ENCODE measurements at places on chromosomes 1 and 21.
A peak's percentile ranks its signal among the peaks of the same experiment; 100 is the strongest.

DNA sequence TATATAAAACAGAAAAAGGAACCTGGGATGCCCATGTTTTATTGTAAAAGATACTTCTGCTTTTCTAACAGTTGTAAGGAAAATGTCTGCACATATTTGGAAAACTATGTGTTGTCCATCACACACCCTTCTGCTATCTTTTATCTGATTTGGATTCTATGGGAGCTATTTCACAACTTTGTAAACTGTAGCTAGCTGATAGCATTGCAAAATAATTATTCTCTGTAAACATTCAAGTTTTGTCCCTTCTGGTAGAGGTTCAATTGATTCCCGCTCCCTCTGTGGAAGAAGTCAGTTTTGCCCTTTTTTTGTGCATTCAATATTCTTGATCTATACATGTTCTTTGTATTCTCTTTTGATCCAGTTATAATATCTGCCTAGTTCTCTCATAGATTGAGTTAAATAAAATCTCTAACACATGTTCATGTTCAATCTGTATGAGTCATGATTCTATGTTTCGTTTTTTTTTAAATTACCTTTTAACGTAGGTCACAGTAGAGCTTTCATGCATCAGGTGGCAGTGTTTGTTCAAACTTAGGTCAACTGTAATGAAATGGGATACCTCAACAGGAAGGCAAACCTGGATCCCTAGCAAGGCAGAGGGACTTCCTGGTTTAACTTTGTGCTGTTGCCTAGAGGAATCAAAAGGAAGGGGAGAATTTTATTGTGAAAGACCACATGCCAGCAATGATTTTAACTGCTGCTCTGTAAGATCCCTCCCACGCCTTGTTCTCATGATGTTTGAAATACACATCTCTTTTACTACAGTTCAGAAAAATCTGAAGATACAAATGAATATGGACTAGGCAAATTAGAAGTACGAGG lies 26.0 kb upstream of the BCL9 start:
- DNase-seq = no peak

DNA sequence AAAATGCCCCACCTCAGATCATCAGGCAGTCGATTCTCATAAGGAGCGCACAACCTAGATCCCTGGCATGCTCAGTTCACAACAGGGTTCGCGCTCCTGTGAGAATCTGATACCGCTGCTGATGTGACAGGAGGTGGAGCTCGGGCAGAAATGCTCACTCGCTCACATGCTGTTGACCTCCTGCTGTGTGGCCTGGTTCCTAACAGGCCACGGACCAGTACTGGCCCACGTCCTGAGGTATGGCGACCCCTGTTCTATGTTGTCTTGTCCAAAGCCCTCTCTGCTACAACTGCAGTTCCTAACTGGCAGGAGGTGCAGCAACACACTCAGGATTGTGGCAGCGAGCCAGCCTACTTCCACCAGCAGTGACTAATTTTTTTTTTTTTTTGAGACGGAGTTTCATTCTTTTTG lies 70.6 kb downstream of the CLSTN1 start:
- DNase-seq = no peak

GRCh38 chr1:46749921-46750404 lies 31.0 kb upstream of the EFCAB14 start:
- no peak for DNase-seq

DNA sequence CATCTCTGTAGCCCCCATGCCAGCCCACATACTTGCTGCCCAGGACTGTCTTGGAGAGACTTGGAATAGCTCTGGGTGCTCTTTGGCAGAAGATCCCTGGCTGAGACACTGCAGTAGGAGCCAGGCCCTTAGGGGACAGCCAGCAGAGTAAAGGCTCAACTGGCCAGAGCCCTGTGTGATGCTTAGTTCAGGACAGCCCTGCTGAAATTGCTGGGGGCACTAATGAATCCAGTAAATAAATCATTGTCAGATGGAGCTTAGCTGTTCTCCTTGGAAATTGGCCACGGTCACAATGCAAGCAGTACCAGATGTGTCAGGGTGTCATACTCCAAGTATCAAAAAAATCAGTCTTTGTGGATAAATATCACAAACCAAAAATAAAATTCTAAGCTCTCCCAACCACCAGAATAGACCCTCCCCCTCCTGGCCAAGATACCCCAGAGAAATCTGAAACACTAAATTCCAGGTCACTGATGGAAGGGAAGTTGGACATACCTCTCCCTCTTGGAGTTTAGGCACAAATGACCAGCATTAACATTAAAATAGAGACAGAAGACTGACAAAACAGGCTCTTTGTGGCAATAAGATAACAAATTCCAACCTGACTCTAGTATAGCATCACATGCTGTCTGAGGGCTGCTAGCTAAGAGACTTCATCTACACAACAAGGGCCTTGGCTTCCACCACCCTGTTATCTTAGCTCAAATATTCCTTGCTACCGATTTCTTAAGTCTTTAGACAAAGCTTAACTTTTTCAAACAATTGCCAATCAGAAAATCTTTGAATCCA lies 83.2 kb upstream of the DNAH14 start:
- no peak for DNase-seq

- peak; percentile 62 for DNase-seq
Measured at GRCh38 chr1:36109041-36109679, 15.9 kb downstream of the COL8A2 start.

DNA sequence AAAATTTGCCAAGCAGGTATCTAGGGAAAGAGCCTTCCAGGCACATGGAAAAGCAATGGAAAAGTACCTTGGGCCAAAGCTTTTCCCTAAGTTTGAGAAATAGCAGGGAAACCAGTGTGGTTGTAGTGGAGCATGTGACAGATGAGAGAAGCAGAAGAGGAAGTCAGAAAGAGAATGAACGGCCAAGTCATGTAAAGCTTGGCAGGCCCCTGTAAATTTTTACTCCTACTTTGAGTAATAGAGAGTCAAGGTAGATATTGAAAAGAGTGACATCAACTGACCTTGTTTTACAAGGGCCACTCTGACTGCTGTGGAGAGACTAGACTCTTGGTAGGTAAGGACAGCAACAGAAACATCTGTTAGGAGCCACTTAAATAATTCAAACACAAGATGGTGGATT lies 180.9 kb upstream of the PRMT6 start:
- DNase-seq = no peak

DNA sequence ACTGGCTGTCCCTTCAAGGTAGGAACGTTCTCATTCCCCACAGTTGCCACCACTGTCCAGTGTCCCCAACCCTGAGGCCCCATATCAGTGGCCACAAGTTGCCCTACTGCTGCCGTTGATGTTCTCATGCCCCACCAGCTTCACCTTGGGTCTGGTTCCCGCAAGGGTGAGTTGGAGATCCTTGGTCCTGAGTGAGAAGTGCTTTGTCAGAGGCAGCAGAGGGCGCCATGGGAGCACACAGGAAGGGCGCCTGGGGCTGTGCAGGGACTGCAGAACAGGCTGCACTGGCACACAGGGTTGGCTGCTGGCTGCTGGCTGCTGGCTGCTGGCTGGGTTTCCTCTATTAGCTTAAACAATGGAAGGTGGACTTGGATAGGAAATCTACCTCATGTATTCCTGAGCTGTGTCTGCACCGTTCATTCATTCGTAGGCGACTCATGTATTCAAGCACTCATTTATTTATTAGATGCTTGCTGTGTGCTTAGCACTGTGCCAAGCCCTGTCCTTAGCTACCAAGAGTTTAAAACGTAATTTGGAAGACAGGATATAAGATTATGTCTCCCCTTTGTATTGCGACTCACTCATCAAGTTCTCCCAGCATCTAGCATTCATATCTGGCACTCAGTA lies 2.1 kb upstream of the S100A9 start:
- DNase-seq = peak; percentile 61

GRCh38 chr1:16677552-16678431 lies 11.0 kb upstream of the RNU1-3 start:
- peak; percentile 76 for DNase-seq

GRCh38 chr1:21313886-21314721 lies 23.8 kb upstream of the ECE1 start:
- DNase-seq = no peak

- DNase-seq = peak; percentile 40
Measured at GRCh38 chr1:223233410-223234169, 90.5 kb upstream of the TLR5 start.

GRCh38 chr1:243927381-243927780 lies 77.3 kb upstream of the AKT3 start:
- DNase-seq = no peak

DNA sequence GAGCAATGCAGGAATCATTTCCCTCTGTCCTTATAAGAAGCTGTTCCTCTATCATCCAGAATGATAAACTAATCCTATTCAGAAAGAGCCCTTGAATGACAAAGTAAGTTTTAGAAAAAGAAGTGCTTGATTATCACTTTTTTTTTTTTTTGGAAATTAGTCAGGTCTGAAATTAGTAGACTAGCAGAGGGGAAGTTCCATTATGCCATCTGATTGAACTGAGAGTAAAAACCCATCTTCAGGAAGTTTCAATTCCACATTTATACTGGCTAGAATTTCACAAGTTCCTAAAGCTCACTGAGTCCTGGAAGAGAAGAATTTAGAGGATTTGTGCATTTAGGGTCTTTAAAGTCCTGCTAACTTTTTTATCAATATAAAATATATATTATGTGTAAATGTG lies 128.8 kb upstream of the COA6 start:
- DNase-seq = no peak

- no peak for DNase-seq
Measured at GRCh38 chr1:84855691-84856630, 37.0 kb downstream of the LPAR3 start.

- no peak for DNase-seq
Measured at GRCh38 chr1:39657402-39657801, 14.5 kb downstream of the NT5C1A start.

DNA sequence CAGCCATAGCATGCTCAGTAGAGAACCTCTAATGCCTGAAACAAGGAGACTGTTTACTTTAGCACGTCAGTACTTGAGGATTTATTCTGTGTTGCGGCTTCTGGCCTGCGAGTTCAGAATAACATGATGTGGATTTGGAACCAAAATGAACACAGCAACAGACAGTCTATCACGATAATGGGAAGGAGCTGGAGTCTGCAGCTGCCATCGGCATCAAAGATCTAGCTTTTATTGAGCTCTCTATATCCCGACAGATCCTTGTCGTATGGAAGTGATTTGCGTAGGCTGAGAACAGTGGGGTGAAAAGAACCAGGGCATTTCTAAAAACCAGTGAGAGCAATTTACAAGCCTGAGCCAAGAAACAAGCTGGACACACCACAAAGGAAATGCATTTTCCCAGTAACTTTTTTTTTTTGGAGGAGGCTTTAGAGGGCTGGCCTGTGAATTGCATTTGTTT lies 294.2 kb downstream of the KIF26B start:
- DNase-seq = no peak

GRCh38 chr1:9061252-9061960 lies 8.0 kb downstream of the SLC2A5 start:
- no peak for DNase-seq

DNA sequence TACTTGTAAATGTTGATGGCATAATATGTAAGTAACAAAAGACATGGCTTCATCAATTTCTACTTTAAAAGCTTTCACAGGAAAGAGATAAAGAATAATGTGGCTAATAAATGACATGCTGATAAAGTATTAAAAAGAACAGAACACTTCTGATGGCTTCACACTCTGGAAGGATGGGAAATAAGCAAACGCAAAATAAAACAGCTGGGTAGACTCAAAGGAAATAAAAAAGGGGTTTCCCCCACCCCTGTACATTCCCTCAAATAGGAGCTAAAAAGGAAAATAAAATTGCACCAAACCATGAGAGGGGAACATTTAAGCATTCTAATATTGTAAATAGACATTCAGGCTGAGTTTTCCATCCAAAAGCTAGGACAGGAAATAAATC lies 27.0 kb upstream of the DYRK1A start:
- no peak for DNase-seq

- DNase-seq = peak; percentile 32
Measured at GRCh38 chr1:228140724-228141225, 696 bp downstream of the GUK1 start.

DNA sequence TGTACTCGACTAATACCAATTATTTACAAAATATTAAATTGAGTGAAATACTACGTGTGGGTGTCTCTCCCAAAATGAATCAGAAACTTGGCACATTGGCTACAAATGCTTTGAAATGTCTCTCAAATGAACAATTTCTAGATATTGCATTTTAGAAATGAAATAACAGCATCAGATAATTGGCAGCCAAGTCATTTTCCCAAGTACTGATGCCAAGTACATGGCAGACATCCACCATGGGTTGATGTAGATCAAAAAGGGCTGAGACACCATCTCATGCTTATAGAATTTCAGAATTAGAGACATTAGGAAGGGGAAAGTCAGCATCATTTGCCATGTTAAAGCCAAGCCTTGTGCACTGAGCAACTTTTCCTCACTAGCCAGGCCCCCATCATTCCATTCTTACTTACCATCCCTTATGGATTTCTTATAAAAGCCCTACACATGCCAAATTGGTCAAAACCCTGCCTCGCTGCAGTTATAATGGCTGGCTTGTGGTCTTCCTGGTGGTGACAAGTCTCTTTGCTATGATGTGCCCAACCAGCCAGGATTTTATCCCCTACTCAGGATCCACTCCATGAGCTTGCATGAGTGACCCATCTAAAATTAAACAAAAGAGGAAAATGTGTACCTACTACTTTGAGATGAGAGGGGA lies 73.1 kb downstream of the GREM2 start:
- DNase-seq = no peak

- no peak for DNase-seq
Measured at GRCh38 chr1:181086091-181086490, 2.4 kb upstream of the IER5 start.

GRCh38 chr1:245690946-245691541 lies 536.3 kb downstream of the KIF26B start:
- no peak for DNase-seq

GRCh38 chr1:12123172-12123571 lies 43.6 kb upstream of the TNFRSF1B start:
- no peak for DNase-seq

DNA sequence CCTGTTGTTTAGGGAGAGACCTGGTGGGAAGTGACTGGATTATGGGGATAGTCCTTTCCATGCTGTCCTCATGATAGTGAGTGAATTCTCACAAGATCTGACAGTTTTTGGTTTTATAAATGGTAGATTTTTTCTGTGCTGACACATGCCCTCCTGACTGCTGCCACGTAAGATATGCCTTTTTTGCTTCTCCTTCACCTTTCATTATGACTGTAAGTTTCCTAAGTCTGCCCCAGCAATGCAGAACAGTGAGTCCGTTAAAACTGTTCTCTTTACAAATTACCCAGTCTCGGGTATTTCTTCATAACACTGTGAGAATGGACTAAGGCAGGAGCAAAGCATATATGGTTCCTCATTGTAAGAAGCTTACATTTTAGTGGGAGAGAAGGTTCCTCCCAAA lies 1727.2 kb downstream of the NCAM2 start:
- no peak for DNase-seq

DNA sequence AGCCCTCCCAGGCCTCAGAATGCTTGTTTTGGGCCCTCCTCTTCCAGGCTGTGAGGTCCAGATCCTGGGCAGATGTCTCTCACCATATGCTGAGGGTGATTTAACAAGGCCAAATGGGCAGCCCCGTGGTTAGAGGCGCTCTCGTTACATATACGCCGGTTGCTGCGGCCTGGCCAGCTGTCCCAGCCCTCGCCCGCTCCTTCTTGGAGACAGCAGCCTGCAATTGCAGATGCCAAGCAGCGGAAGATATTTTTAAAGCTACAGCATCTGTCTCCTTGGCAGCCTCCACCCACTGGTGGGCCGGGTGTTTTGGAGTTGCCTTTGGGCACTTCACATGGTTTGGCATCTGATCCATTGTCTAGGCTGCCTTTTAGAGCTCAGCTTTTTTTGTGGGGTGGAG lies 178.8 kb upstream of the NFIA start:
- DNase-seq = no peak

- no peak for DNase-seq
Measured at GRCh38 chr1:5906116-5906515, 86.1 kb downstream of the NPHP4 start.

- no peak for DNase-seq
Measured at GRCh38 chr1:224789311-224789710, 140.2 kb upstream of the DNAH14 start.
